Activated naive CD4-positive, alpha-beta T cell (primary cell): ENCODE measurements at places on chromosomes 5 and 9.

DNA sequence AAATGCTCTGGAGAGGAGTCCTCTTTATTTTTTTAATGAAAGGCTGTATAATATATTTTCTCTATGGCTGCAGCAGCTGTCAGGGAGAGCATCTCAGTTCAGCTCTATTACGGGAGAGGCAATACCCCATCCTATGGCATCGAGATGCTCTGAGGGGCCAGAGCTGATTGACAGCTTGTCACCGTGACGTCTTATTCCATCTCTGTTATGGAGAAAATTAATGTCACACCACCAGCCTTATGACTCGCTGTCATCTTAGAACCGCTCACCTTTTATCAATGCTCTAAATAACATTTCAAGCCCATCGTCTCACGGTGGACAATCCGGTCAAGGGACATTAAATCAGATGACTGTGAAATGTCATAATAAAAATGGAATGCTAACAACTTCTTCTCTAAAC is 273.5 kb downstream of the SLF1 start:
- no peak for DNase-seq

DNA sequence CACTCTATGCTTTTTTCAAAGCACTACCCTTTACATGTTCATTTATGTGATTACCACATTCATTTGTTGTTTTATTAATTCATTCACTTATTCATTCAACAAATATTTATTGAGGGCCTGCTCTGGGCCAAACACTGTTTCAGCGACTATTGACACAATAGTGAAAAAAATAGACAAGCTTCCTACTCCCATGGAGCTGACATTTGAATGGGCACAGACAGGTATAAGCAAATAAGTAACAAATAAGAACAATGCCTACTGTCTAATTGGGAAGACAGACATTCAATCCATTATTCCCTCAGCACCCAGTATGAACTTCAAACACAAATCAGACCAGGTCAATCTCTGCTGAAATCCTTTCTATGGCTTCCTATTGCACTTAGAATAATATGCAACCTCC is 156.9 kb upstream of the NR3C1 start:
- no peak for DNase-seq

DNA sequence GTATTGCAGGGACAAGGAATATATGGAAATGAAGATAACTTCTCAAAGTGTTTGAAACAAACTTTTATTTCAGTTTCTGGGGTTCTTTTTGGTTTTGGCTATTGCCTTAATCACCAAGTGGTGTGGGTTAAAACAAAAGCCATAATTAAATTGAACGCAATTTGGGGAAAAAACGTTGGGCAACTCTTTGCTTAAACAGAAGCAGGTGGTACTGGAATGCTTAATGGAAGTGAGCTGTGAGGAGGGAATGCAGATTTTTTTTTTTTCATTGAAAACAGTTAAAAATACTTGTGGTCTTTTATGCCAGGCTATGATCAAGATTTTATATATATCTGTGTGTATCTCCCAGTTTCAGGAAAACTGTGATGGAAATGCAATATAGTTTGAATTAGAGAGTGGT is 195.7 kb upstream of the TUT7 start:
- no peak for DNase-seq

- no peak for DNase-seq
Observed at GRCh38 chr9:90966480-90967144, 165.0 kb downstream of the SYK start.

- DNase-seq, result no peak
Observed at GRCh38 chr5:53424686-53425615, 55.5 kb upstream of the FST start.

GRCh38 chr5:36606428-36607113 is at the start of gene SLC1A3:
Gene SLC1A3 (plus strand): TSS chr5:36606606. CDS start chr5:36608424, 1,818 bp downstream.
- DNase-seq, result no peak

- DNase-seq, result no peak
Observed at GRCh38 chr9:115261656-115262081, 143.7 kb upstream of the TNC start.

- DNase-seq, result no peak
Observed at GRCh38 chr5:163478126-163478981, 17.9 kb downstream of the HMMR start.

DNA sequence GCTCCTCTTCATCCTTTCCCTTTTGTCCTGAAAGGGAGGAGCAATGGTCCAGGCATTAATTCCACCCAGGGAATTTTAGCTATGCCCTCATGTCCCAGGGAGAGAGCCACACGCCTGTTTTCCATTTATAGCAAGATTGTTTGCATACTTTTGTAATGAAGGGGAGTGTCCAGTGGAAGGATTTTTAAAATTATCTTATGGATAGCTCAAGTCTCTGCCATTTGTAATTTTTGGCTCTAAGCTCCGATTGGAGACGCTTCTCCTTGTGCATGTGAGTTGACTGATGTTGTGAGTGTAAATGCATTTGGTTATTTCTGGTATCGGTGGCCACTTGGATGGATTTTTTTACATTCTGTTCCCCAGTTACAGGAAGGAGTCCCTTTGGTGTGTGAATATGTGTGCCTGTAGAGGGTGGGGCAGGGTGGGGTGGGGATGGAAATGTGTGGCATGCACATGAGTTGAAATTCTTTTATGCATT is 7.2 kb upstream of the RPL26L1 start:
- no peak for DNase-seq

- no peak for DNase-seq
Observed at GRCh38 chr9:123947326-123947725, 17.4 kb upstream of the DENND1A start.

GRCh38 chr5:6752236-6752635 is 39.0 kb downstream of the TENT4A start:
- DNase-seq, result no peak

DNA sequence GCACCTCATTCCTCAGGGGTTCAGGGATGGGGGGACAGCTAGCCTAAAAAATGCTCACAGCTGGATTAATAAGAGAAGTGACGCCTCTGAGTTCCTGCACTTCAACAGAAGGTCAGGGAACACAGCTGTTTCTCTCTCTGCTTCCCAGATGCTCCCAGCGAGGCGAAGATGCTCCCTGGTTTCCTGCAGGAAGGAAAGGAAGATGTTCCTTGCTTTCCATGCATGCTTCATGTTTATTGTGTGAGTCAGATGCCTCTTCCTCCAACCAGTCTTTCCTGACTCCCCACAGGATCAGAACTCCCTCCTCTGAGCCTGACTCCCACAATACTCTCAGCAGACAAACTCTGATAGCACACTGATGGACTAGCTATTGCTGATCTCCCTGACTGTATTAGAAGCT is 71.9 kb downstream of the MFAP3 start:
- no peak for DNase-seq

DNA sequence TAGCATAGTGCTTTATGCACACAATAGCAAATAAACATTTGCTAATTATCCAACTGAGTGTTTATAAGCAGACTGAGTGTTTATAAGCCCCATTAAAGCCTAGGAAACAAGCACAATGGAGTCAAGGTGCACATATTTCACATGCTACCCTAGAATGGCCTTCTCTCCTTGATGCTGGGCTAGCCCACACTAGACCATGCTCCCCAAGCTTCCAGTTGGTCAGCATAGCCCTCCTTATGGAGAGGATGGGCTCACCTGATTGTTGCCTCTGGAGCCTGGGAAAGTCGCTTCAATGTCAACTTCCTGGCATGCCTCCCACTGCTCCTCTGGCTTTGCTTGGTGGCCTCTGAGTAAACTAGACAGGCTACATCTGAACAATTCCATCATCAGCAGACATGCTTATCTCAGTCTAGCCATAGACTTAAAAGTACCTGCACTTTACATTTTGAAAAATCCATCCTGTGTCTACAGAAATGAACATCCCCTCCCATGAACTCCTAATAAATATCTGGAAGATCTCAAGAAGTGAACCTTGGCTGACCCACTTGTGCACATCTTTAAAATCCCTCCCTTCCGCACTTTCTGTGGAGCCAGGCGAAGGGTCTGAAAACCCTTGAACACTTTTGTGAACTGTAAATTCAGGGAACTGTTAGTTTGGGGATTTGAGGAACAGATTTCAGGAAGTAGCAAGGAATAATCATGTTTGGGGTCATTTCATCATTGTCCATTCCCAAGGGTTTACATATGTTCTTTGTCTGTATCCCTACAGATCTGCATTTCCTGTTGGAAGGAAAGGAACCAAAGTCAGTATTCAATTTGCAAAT is 486.6 kb downstream of the ARHGEF28 start:
- DNase-seq, result no peak

- DNase-seq, result no peak
Observed at GRCh38 chr5:66438087-66438486, 158.1 kb upstream of the MAST4 start.

DNA sequence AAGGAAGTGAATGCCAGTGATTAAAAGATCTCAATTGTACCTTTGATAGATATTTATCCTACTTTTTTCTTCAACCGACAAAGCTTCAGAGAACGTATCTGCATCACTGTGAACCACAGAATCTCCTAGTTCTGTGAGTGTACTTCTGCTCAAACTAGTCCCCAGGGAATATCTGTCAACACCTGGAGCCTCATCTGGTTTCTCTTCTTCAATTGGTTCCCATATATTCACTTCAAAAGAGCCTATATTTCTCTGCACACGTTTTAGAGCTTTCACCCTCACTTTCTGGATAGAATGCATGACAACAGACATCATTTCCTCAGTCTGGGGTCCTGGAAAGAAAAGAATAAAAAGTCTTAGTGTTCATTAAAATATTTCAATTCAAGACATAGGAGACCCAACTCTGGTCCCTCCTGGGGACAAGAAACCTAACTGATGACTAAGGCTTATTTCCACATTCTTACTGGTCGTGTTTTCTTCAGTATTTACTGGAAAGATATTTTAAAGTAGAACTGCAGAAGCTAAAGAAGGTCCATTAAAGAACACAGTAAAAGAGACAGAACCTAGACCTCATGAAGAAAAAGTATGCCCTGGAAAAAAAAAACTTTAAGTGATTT is 64.3 kb downstream of the CPLANE1 start:
- DNase-seq, result no peak

DNA sequence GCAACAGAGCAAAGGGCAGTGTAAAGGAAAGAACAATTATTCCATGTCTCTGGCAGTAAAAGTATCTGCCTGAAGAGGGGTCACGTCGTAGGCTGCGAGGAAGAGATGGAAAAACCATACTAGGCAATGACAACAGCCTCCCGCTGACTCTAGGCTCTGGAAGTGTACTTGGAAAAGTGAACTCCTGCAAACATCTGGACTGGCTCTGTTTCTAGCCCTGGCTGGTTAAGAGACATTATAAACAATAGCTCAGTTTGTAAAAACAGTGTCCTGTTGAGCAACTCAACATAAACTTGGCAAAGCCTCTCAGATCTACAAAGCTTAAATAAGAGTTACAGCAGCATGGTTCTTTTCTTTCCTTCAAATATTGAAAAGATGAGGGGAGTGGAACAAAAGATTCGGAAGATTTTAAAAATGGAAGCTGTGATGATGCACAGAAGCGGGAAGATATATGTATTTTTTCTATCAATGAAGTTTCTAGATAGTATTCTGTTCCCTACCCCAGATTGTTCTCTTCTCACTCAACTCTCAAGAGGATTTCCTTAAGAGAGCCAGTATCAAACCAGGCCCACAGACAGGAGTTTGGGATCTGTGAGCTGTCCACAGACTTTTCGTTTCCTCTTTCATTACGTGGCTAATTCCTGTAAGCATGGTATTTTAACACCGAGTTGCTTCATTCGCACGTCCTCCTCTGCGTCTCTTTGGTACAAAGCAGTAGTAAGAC is 79.4 kb downstream of the SPTLC1 start:
- no peak for DNase-seq
